Mesenchymal stem cell (in vitro differentiated cells and primary cell): ENCODE measurements at places on chromosomes 12 and 14.

GRCh38 chr14:58488550-58488949 is 61.0 kb downstream of the KIAA0586 start:
- peak; percentile 40 for DNase-seq

GRCh38 chr14:42715316-42715715 is 1108.6 kb downstream of the LRFN5 start:
- DNase-seq: no peak

GRCh38 chr12:127383281-127383680 is 883.7 kb upstream of the TMEM132C start:
- peak; percentile 37 for DNase-seq

DNA sequence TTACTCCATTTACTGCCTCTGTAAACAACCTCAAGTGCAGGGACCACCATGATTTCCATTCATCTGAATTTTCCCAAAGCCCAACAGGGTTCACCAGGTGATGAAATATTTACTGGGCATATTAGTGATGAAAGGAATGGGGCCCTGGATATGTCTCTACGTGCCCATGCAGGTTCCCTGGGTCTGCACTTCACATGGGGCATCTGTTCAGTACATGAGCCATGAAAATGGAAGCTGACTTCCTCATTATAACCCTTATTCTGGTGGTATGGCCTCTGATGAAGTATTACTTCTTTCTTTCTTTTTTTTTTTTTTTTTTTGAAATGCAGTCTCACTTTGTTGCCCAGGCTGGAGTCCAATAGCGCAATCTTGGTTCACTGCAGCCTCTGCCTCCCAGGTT is 26.5 kb upstream of the CORO1C start:
- DNase-seq: no peak

- peak; percentile 68 for DNase-seq
These were observed 46.8 kb downstream of the TMEM117 start for GRCh38 chr12:43882578-43883178.

DNA sequence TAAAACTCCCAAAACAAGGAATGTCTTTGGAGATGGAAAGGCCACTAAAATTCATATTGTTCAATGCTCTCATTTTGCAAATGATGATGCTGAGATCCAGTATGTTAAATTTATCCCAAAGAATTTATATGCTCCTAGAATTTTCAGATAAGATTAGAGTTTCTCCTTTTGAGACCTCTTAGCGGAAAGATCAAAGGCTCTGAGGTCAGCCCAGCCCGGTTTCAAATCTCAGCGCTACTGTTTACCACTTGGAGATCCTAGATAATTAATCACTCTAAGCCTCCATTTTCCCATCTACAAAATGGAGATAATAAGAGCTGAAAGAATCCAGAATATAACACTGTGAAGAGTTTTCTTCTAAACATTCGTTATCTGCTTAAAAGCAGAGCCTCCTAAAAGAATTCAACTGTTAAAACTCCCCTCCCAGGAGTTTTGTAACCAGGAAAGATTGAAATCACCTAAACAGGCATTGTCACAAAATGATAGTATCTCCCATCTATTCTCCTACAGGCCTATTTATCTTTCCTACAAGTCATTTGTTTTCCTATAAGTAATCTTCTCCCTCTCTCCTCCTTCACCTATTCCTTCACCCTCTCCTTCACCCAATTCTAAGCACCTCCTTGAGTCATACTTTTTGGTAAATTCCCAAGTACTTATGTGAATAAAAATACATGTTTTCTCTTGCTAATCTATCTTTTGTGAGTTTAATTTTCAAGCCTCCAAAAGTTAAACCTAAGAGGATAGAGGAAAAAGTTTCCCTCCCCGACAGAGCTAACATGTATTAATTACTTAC is 16.7 kb downstream of the DUSP6 start:
- DNase-seq: no peak

DNA sequence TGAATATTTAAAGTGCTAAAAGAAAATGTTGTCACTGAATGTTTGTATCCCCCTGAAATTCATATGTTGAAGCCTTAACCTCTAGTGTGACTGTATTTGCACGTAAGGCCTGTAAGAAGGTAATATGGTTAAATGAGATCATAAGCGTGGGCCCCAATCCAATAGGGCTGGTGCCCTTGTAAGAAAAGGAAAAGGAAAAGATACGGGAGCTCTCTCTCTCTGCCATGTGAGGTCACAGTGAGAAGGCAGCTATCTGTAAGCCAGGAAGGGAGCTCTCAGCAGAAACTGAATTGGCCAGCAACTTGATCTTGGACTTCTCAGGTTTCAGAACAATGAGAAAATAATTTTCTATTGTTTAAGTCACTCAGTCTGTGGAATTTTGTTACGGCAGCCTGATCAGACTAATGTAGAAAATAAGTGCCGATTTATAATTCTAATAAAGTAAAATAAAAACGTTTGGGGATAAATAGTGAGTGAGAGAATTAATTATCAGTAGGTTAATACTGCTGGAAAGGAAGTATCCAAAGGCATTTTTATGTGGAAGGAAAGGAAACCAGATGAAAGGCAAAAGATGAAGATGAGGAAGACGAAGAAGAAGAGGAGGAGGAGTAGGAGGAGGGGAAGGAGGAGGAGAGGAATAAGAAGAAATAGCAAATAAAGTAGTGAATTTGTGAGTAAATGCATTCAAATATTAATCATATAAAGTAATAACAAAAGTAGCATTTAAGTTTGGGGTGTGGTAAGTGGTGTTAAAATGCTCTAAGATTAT is 188.5 kb upstream of the KRR1 start:
- DNase-seq: no peak
